Forelimb muscle (tissue), 1 donor: ENCODE measurements at places on chromosomes 2 and 18.

DNA sequence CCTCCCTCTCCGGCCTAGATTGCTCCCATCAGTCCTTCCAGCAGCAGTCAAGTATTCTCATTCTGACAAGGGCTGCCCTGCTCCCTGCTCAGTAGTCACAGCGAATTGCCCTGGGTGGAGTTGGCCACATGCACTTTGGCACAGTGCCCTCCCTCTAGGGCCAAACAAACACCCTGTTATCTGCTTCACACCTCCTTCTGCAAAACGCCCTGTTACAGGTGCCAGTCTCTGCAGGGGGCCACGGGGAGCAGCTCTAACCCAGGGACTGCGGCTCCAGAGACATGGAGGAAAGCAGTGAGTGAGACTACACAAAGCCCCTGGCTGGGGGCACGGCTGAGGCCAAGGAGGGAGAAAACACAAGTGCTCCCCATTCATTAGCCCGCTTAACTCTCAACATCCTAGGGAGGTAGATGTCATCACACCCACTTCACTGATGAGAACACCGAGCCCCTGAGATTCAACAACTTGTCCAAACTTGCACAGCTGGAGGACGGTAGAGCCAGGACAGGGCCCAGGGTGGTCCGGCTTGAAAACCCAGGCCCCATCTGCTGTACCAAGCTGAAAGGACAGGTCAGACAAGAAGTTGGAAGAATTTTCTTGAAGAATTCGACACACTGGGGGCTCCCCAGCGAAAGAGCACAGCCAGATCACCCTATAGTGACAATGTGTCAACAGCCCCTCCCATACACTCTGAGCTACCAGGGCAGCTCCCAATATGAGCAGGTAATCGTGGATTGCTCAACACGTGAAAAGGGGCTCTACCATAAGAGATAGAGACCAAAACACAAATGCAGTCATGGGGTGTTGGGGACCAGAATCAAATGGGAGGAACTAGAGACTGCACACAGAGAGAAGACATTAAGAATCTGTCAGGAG lies 8.7 kb upstream of the TFCP2L1 start:
- no peak for DNase-seq

- no peak for DNase-seq
Measured at GRCh38 chr18:9743200-9744016, 35.3 kb downstream of the RAB31 start.

DNA sequence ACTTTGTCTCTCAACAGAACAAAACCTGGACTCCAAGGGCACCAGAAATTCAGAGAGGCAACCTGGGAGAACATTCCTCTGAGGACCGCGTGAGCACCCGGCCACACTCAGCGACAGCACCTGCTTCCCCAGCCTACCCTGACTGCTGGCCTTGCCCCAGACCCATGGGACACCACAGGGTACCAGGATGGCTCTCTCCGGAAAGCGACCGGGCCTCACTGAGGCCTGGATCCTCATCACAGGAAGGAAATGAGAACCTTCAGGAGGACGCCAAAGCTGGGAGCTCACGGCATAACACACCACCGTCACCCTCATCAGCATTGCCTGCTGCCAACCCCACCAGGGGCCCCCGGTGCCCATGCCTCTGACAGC lies 38.9 kb downstream of the HS6ST1 start:
- DNase-seq, result no peak

DNA sequence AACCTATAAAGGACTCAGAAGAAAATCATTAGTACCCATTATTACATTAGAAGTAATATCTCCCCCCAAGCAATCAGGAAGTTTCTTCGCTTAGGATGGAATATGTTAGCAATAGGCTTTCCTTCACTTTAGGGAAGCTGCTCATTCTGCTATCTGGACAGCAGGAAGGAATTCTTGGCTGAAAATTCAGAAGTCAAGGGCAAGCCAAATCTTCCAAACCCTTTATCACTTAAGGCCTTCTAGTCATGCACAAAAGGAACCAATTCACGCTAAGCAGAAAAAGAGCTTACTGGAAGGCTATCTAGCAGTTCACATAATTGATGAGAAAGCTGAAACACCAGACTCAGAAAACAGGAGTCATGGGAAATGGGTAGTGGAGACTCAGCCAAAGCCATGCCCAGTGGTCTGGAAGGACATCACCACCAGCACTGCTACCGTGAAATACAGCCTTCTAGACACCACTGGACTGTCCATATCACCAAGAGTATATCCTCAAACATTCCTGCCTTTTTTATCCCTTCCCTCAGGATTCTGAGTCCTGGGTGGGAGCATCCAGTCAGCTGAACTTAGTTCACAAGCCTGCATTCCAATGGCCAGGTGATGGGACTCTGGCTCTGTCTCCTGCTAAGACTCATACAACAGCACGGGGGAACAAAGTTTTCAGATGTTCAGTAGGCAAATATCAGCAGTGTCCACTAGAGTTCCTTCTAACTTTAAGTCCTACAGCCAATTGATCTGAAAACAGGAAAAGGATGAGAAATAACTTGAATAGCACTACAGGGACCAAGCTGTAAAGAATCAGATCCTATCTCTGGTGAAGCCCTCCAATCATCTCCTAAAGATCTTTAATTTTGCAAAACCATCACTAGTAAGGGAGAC lies 14.8 kb upstream of the ADAM17 start:
- no peak for DNase-seq

DNA sequence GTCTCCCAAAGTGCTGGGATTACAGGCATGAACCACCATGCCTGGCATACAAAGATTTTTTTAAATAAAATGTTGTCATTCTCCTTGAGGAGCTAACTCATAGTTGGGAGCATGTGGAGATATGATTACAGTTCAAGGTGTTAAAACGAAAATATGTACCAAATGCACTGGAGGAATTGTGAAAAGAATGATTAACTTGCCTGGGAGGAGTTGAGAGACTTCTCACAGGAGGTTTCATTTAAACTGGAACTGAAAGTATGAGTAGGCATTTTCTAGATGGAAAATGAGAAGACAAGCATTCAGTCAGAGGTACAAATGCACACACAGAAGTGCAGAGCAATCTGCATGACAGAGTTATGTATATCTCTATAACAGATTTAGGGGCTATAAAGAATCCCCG lies 126.6 kb upstream of the PDE1A start:
- DNase-seq, result no peak

- no peak for DNase-seq
Measured at GRCh38 chr2:240500561-240501423, 57.0 kb downstream of the ANKMY1 start.

GRCh38 chr2:238728330-238729260 lies 119.3 kb upstream of the TWIST2 start:
- peak; percentile 93 for DNase-seq

- no peak for DNase-seq
Measured at GRCh38 chr18:6976935-6977334, 140.7 kb downstream of the LAMA1 start.

GRCh38 chr2:75309596-75310463 lies 110.5 kb upstream of the TACR1 start:
- DNase-seq, result no peak

DNA sequence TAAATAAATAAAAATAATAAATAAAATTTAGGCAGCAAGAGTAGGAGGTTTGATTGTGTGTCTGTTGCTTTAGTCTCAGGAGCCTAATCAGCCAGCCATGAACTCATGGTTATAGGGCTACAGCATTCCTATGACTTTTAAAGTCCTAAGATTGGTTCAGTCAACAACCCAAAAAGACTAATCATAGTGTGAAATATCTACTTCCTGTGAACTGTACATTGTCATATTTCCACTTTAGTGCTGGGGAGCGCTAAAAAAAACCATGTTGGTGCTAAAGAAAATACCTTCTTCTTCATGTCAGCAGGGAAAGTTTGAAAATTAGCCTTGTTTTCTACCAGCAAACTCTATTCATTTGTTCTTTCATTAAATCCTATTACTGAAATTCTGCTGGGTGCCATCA lies 521.6 kb downstream of the RNF144A start:
- DNase-seq, result no peak

DNA sequence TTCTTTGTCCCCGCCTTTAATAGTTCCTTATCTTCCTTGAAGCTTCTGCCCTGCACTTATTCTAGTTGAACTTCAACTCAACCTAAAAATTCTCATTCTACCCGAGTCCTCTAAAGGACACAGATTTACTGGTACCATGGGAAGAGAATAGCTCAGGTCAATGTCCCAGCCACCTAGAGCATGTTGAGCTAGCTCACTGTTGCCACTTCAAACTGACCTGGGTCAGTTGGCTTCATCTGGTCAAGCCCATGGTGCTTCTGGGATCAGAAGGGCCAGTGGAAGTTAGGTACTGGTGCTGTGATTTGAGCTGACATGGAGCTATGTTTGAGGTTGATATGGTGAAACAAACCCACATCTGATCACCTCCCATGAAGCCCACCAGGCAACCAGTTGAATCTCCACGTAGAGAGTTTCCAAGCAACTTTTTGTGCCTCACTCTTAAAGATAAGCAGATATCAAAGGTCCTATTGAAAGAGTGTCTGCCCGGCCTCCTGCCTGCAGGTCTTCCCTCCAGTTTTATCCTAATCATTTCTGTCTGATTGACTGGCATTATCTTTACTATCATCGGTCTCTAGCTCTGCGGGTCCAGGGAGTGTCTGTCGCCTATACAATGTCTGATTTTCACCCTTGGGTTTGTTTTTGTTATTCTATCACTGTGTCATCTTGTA lies 17.2 kb downstream of the GREB1 start:
- no peak for DNase-seq

GRCh38 chr18:70422391-70422965 lies 133.6 kb downstream of the SOCS6 start:
- DNase-seq, result no peak

DNA sequence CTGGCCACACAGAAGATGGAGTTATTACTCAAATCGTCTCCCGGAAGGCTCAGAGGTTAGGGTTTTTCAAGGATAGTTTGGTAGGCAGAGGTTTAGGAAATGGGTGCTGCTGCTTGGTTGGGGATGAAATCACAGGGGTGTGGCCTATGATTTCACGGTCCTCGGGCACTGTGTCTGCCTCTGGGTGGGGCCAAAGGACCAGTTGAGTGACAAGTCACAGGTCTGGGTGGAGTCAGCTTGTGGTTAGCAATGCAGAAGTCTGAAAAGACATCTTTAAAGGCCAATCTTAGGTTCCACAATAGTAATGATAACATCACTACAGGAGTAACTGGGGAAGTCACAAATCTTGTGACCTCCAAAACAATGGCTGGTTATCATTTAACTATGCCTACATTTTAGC lies 387.8 kb downstream of the ZNF521 start:
- no peak for DNase-seq

- no peak for DNase-seq
Measured at GRCh38 chr2:22769497-22769896, 615.5 kb upstream of the KLHL29 start.

DNA sequence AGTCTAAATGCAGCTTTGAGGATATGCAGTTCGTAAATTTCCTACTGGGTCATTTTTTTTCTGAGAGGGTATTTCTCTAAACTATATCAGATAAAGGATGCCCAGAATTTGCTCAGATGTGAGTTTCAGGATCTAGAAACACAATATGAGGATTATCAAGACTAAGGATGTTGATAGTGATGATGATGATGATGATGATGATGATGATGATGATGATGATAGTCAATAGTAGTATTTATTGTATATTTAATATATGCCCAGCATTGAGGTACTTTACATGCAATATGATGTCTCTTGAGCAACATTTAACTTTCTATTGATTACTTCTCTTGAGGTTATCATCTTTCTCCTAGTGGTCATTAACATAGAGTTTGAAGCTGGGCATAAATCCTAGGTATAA lies 222.1 kb upstream of the NRP2 start:
- no peak for DNase-seq

DNA sequence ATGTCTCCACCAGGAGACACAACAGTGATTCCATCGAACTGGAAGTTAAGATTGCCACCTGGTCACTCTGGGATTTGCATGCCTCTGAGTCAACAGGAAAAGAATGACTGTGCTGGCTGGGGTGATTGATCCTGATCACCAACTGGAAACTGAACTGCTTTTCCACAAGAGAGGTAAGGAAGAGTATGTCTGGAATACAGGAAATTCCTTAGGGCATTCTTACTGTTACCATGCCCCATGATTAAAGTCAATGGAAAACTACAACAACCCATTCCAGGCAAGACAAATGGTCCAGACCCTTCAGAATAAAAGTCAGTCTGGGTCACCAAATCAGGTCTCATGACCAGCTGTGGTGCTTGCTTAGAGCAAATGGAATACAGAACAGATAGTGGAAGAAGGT lies 12.0 kb upstream of the DDX1 start:
- no peak for DNase-seq

- no peak for DNase-seq
Measured at GRCh38 chr2:107635883-107636282, 190.8 kb upstream of the RGPD4 start.

DNA sequence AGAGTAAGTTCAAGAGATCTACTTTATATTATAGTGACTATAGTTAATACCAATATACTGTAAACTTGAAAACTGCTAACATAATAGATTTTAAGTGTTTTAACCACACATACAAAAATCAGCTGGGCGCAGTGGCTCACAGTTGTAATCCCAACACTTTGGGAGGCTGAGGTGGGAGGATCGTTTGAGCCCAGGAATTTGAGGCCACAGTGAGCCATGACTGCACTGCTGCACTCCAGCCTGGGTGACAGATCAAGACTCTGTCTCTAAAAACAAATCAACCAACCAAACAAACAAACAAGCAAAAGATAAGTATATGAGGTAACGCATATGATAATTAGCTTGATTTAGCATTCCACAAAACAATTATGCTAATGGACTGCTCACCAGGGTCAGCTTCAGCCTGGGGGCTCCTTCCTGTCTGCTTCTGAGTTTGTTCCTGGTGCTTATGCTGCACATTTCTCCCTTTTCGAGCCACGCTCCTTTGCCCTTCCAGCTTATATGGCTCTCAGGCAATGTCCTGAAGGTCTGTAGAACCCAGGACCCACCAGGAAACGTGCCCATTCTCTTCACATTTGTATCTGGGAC lies 357.6 kb downstream of the EN1 start:
- no peak for DNase-seq

- no peak for DNase-seq
Measured at GRCh38 chr2:26767129-26767528, 3.0 kb downstream of the SLC35F6 start.

DNA sequence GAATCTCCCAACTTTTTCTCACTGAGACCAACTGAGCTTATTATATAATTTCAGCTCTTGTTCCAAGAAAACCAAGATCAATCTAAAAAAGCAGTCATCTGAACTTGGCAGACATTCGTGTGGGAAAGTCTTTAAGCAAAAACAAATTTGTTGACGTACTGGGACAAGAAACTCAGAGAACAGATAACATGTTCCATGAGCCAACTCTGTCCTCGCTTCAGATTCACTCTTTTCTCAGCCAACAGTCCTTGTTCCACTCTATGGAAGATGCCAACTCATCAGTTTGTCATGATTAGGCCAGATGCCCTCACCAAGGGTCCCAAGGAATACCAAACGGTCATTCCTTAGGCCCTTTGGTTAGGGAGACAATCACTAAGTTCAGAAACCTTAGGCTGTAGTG lies 224.2 kb upstream of the CTAGE1 start:
- DNase-seq, result no peak

- DNase-seq, result no peak
Measured at GRCh38 chr2:37934591-37935513, 9.8 kb downstream of the RMDN2 start.

GRCh38 chr2:73852020-73852419 lies 23.3 kb downstream of the STAMBP start:
- DNase-seq, result no peak
